ENCODE measurements at places on chromosomes 5 and 9. TPM values are rescaled to one million over a fixed set of nuclear protein-coding genes. Genes with fewer than 3 reads are reported as not detected.

- no peak for DNase-seq
Observed at GRCh38 chr5:8919096-8919495, 626.8 kb downstream of the SEMA5A start.

GRCh38 chr5:149664666-149665415, 65.3 kb upstream of the PPARGC1B start:
- DNase-seq, result no peak

GRCh38 chr9:18394847-18395351, 79.1 kb upstream of the ADAMTSL1 start:
- no peak for DNase-seq

DNA sequence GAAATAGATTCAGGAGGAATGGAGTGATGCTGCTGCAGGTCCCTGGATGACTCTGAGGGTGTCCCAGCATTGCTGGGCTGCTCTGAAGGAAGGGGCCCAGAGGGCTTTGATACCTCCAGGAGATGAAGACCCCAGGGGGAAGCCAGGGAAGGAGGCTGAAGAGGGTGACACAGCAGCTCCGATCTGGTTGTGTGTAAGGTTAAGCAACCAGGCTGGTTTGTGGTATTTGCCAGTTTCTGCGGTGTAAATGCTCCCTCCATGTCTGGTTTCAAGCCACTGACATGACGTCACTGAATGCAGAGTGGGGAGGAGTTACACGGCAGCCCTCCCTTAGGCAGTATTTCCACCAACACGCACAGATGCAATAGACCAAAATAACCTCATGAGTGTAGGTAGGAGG, 40.0 kb upstream of the ORM1 start:
- peak; percentile 62 for DNase-seq

- DNase-seq, result no peak
Observed at GRCh38 chr5:36691696-36692371, 85.4 kb downstream of the SLC1A3 start.

GRCh38 chr5:756171-756570, 28.4 kb downstream of the ZDHHC11B start:
- DNase-seq, result no peak

DNA sequence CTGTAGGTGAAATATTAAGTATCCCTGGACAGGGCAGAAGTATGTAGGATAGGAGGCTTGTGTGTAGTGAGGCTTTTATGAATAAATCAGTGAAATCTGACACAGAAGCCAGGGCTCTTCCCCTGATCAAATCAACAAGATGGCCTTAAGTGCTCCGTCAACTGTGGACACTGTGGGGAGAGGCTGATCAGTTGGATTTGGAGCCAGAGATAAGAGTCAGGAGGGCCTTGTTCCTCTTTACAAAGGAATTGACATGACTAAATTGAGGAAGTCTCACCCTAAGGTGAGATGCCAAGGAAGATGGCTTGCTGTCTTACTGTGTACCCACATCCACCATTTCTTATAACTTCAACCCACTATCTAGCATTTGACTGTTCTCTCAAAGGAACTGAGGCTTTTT, 91.6 kb upstream of the PRRC1 start:
- DNase-seq, result no peak

GRCh38 chr5:102902135-102902448, 147.0 kb downstream of the PAM start:
- DNase-seq, result no peak

- DNase-seq, result no peak
Observed at GRCh38 chr9:20693068-20693467, 9.0 kb downstream of the FOCAD start.

GRCh38 chr5:125232779-125233230, 486.4 kb upstream of the ZNF608 start:
- DNase-seq, result no peak

- no peak for DNase-seq
Observed at GRCh38 chr5:73969195-73970036, 343.4 kb downstream of the ARHGEF28 start.

GRCh38 chr5:71988808-71989207, 118.5 kb upstream of the MAP1B start:
- DNase-seq, result no peak

GRCh38 chr9:113154471-113154870, 3.7 kb downstream of the SLC31A2 start:
- no peak for DNase-seq

DNA sequence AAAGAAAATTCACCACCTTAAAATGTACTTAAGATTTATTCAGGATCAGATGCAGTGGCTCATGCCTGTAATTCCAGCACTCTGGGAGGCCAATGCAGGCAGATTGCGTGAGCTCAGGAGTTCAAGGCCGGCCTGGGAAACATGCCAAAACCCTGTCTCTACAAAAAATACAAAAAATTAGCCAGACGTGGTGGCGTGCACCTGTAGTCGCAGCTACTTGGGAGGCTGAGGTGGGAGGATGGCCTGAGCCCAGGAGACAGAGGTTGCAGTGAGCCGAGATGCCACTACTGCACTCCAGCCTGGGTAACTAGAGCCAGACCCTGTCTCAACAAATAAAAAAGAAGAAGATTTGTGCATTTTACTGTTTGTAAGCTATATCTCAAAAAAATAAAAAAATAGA, 34.7 kb upstream of the GFPT2 start:
- no peak for DNase-seq

DNA sequence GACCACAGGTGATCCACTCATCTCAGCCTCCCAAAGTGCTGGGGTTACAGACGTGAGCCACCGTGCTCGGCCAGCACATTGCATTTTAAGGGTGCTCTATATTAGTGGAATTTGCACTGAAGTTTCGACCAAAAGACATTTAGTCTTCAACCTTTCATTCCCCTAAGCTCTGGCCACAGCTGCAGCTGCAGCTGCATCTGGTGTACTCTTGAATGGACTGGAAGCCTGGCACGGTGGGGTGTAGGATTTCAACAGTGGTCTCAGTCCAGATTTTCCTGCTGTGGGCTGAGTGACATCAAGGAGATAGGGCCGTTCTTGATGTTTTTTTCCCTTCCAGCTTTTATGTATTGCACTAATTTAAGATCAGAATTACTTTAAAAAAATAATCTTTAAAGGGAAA, 255.2 kb downstream of the PDZD2 start:
- no peak for DNase-seq

- DNase-seq, result no peak
Observed at GRCh38 chr5:170011751-170012150, 31.5 kb upstream of the INSYN2B start.

GRCh38 chr9:127216888-127217217, 47.7 kb upstream of the GARNL3 start:
- DNase-seq, result no peak

GRCh38 chr5:1111241-1111726, 579 bp downstream of the SLC12A7 start:
- DNase-seq, result peak; percentile 43

- no peak for DNase-seq
Observed at GRCh38 chr9:89791754-89792153, 186.9 kb downstream of the GADD45G start.

DNA sequence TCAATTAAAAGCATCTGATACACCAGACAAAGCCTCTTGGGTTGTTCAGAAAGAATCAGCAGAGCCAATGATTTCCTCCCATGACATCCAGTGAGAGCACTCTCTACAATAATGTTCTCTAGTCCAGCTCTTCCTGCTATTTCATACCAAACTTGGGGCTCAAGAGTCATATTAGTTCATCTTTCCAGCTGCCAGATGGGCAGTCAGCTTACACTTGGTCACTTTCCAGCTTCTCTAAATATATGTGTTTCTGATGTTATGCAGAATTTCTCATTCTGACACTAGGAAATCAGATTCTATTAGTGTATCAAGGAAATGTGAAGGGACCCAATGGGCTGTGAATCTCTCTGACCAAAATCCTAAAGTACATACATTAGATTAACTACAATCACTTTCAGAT, 148.9 kb downstream of the ENC1 start:
- DNase-seq, result no peak

DNA sequence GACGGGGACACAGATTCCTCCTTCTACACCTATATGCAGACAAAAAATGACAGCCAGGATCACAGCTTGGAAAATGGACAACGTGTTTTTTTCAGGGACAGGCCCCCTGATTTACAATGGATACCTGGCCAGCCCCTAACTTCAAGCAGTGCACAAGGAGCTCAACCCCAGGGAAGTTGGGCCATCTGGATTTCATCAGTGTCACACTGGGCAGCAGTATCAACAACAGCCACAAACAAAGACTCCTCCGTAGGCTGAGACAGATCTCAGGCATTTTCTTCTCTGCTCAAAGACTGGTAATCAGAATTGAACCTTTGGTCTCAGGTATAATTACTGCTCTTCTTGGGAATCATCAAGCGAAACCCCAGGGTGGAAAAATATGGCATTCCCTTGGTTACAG, 374.0 kb downstream of the ZNF608 start:
- no peak for DNase-seq

GRCh38 chr5:82694711-82695285, 382.4 kb downstream of the TMEM167A start:
- no peak for DNase-seq

DNA sequence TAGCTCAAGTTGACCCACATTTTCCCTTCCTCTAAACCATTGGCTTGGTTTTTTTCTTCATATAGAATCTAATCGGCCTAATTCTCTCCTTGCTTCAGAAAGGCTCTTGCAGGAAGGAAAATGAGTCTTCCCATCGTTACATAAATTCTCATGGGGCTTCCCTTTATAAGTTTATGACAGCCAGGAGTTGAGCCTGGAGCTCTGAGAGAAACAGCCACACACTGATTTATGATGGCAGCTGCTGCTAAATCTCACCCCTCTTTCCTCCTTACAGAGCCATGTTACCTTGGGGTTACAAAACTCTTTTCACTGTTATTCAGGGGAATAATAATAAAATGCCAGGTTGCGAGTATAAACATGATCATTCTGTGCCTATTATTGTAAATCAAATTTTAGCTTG, 5.2 kb upstream of the RNF14 start:
- no peak for DNase-seq

GRCh38 chr5:98750693-98751092, 22.8 kb upstream of the RGMB start:
- DNase-seq, result no peak

DNA sequence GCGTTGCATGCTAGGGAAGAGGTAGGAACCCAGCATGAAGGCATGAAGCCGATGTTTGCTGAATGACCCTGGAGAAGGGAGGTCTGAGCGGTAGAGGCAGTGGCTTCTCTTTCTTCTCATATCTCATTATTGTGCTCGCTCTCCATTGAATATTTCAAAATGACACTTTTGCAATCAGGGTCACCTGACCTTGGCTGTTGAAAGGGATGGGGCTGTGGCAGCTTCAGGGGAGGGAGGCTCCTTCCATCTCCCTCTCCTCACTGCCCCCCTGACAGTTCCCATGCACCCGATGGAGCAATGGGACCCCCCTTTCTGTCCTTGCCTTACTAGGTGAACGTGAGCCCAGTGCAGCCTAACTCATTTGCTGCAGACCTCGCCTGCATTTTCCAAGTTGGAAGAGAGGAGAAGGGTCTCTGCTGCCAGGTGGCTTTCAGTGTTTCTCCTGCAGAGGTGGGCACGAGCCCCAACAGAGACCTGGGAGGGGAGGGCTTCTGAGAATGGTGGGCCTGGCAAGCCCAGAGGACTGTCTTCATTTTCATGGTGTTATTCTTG, 17.9 kb downstream of the STC2 start:
- DNase-seq, result no peak

DNA sequence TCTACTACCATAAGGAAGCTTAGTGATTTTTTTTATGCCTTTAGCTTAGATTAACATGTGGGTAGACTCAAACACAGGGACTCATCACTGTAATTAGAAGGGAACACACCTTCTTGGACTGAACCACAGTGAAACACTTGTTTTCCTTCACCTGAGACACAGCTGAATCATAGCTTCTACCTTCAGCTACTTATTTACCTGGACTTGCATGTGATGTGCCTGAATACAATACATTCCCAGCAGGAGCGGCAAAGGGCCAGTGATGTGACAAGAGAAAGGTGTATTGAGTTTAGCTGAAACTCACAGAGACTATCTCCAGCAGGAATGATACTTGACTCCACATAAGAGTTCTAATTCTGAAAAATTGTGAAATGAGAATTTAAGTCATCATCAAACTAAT, 37.8 kb downstream of the GRAMD2B start:
- DNase-seq, result no peak

DNA sequence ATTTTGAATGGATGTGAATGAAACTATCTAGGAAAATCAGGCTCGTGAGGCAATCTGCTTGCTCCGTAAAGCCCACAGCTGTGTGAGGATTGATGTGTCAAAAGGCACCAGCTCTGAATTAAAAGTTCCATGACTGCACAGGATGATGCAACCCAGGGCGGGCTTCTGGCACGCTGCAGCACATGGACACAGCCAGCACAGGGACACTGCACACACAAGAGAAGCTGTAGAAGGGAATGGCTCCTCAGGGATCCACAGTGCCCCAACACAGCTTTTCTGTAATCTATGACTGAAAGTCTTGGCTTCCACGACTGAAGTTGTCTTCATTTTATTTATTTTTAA, 151.0 kb downstream of the GCNT1 start:
- DNase-seq, result no peak

GRCh38 chr5:132020568-132021339, 9.3 kb upstream of the ACSL6 start:
- DNase-seq, result no peak

DNA sequence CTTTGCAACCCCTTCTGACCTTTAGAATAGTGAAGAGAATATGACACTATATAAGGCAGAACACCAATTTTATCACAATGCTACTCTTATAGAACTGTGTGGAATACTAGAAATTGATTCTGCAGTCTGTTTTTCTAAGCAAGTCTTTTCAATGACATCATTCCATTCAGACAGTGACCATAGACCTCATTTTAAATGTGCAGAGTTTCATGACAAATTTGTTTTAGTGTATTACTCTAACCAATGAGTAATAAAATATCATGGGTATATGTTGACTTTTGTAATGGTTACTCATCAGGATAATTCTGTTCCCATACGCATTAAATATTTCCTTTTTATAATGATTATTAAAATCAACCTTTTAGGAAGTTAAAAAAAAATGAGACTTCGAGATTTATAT, 219.9 kb downstream of the COX7C start:
- no peak for DNase-seq

The SLC25A46 gene
- 35.3 TPM for total RNA-seq

The PCDHB2 gene
- total RNA-seq, result not detected

The SAPCD2 gene
- 6.4 TPM for total RNA-seq

The GABRA6 gene
- total RNA-seq, result not detected

The DELE1 gene
- 56.1 TPM for total RNA-seq

The OR1Q1 gene
- total RNA-seq, result not detected

The PCDHA8 gene
- total RNA-seq, result not detected

The PCDHB14 gene
- total RNA-seq, result not detected

The SLC36A2 gene
- not detected for total RNA-seq

The CDKN2A gene
- total RNA-seq, result 0.86 TPM

The GABRA1 gene
- total RNA-seq, result not detected

The SPINK6 gene
- total RNA-seq, result not detected

The TAF11L5 gene
- total RNA-seq, result not detected
